ENCODE measurements at places on chromosomes 12 and 14.

DNA sequence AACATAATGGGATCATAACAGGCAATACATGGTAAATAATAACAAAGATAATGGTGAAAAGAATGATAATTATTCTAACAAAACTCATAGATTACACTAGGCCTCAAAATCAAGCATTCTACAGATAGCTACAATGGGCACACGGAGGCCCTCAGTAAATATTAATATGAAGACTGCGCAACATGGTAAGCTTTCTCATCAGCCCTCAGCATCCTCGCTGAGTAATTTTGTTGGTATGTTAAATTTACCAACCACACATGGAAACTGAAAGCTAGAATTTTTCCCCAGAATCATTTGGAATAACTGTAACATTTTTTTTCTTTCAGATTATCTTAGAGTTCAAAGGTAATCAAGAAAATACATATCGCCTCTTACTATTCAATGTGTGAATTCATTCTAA, 74.2 kb upstream of the PYGL start:
- no peak for DNase-seq

- DNase-seq, result no peak
Observed at GRCh38 chr12:122199484-122200355, 3.8 kb upstream of the B3GNT4 start.

GRCh38 chr12:10558789-10559188, 53.1 kb downstream of the EIF2S3B start:
- no peak for DNase-seq

DNA sequence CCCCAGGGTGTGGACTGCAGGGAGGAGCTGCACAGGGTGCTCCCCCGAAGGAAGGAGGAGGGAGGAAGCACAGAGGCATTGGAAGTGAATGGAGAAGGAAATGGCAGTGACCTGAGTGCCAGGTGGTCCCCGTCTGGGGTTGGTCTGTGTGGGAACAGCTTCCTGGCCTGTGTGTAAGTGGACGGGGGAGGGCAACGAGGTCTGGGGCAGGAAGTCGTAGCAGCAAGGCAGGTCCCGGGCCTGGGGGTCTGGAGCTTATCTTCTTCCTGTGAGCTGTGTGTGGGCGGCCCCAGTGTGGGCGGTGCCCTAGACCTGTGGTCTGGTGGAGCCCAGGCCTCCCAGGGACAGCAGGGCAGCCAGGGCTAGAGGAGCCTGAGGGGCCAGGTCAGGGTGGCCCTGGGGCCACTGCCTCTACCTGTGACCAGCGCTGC, 382.1 kb downstream of the TMEM121 start:
- DNase-seq, result no peak

DNA sequence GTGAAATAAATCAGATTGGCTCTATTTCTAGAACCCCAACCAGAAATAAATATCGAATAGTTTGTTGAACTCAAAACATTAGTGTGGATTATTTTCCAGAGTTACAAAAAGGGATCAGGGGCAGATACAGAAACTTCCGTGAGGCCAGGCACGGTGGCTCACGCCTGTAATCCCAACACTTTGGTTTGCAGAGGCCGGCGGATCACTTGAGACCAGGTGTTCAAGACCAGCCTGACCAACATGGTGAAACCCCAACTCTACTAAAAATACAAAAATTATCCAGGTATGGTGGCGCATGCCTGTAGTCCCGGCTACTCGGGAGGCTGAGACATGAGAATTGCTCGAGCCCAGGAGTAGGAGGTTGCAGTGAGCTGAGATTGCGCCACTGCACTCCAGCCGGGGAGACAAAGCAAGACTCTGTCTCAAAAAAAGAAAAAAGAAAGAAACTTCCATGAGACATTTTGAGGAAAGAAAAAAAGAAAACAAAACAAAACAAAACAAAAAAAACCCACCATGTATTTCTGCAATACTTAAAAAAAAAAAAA, 2.1 kb downstream of the FBXO21 start:
- DNase-seq, result no peak

DNA sequence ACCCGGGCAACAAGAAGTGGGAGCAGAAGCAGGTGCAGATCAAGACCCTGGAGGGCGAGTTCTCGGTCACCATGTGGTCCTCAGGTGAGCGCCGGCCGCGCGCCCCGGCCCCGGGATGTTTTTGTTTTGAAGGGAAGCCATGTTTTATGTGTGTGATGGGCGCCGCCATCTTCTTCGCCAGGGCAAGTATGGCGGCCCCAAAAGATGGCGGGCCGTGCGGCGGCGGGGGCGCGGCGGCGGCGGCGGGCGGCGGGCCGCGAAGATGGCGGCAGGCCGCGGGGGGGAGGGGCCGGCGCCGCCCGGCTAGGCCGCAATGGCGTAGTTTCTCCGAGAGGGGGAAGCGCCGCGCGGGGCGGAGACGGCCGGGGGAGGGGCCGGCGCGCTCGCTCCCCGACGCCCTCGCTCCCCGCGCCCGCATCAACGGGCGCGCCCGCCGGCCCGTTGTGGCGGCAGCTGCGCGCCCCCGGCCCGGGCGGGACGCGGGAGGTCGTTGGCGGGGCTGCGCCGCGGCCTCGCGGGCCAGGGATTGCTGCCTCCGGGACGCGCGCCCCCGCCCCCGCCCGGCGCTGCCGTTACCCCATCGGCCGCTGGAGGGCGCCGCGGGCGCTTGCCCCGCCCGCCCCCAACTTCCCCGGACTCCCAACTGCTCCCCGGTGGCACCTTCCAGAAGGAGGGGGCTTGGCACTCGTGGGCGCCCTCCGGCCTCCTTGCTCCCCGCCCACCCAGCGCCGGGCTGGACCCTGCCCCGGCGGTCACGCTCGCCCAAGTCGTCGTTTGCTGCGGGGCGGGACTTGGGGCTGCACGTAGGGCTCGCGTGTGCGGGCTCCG, 1.1 kb downstream of the YY1 start:
- DNase-seq, result peak; percentile 78

- DNase-seq, result peak; percentile 57
Observed at GRCh38 chr12:1583421-1584078, 10.8 kb downstream of the FBXL14 start.

- no peak for DNase-seq
Observed at GRCh38 chr14:63800083-63800482, 52.7 kb upstream of the SYNE2 start.

- no peak for DNase-seq
Observed at GRCh38 chr12:104154286-104154685, 16.3 kb upstream of the NFYB start.

- DNase-seq, result no peak
Observed at GRCh38 chr12:1939331-1939730, 20.9 kb upstream of the CACNA2D4 start.

GRCh38 chr12:98373025-98373554, 142.3 kb upstream of the TMPO start:
- DNase-seq, result no peak

DNA sequence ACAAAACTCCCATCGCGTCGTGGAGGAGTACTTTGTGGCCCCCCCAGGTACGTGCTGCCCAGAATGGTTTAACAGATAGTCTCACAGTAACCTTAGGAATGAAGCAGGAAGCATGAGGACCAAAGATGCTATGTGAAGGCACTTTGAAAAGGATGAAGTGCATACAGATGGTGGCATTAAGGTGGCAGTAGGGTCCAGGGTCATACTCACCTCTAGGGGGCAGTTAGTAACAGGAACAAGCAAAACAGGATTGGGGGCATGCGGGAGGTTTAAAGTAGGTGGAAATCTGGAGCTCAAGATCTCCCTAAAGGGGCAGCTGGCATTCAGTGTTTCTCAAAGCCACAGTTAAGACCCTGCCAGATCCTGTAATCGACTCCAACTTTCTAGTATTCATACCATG, 10.9 kb downstream of the GATC start:
- no peak for DNase-seq

DNA sequence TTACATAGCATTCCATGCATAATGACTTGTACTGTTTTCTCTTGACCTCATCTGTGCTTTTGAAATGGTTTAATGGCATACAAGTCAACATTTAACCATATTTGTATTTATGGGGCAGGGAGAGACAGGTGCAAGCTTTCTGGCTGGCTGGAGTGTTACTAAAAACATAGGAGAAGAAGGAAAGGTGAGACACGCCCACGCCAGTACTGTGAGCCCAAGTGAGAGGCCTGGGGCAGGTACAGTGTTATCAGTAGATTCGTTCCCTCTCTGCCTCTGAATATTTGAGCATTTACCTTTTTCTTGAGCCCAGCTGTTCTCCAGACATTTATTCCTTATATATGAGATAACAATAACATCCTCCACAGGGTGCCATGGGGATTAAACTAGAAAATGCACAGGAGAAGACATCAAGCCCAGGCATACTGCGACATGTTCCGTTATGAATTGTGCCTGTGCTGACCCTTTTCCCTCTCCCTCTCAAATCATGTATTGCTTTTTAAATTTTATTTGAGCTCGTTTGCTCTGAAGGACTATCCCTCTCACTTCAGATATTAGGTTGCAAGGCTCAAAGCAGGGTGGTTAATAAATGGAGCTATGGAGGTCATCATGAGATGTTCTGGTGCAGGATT, 34.6 kb upstream of the TUBA1C start:
- DNase-seq, result no peak

Measured in activated CD4-positive, alpha-beta T cell treated with anti-CD3 and anti-CD28 coated beads, Interleukin-2, amount 50 U/mL, for 4 hours (primary cell).